ENCODE measurements at places on chromosomes 11 and 22. TPM values are rescaled to one million over a fixed set of nuclear protein-coding genes. Genes with fewer than 3 reads are reported as not detected.

- DNase-seq = no peak
Observed at GRCh38 chr11:35711173-35711910, 48.8 kb downstream of the TRIM44 start.

GRCh38 chr11:64608636-64609035 is 17.6 kb downstream of the SLC22A12 start:
- no peak for DNase-seq

DNA sequence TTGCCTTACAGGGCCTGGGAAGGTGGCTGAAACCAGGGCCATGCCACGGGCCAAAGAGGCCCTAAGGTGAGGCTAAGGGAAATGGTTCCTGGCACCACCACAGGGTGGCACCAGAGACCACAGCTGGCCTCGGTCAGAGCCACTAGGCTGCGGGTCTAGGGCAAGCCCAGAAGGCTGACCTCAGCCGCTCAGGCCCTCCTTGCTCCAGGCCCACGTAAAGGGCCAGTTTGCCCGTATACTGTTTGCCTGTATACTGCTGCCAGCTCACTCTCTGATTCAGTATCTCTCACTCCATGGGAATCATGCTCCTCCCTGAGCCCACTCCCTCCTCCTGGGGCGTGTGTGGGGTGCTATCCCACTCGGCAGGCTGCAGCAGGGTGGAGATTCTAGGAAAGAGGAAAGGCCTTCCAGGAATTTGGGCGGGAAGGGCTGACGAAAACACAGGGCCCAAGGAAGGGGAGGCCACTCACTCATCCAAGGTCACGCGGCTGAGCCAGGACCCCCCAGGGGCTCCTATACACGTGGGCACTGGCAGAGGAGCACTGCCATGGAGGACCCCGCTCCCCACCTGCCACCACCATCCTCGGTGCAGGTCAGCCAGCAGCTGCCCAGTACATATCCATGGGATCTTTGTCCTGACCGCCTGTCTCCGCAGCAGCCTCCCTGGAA is 62.4 kb downstream of the NECTIN1 start:
- DNase-seq = peak; percentile 73

FAM180B gene
- polyA plus RNA-seq = not detected

DNA sequence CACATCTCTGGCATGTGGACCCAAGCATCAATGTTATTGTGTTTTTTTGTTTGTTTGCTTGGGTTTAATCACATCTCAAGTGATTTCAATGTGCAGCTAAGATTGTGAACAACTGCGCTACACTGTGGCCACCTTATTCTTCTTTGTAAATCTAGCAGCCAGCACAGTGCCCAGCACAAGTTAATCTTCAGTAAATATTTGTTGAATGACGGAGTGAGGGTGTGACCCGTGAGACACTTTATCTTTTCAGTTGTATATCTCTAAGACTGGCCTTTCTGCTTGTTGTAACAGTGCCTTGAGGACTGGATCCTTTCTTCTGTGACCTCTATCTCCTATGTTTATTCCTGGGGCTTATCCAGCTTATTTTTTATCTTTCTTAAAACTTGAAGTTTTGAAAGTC is 21.4 kb upstream of the AMOTL1 start:
- DNase-seq = no peak

KRTAP5-9 gene
- polyA plus RNA-seq = not detected

DNA sequence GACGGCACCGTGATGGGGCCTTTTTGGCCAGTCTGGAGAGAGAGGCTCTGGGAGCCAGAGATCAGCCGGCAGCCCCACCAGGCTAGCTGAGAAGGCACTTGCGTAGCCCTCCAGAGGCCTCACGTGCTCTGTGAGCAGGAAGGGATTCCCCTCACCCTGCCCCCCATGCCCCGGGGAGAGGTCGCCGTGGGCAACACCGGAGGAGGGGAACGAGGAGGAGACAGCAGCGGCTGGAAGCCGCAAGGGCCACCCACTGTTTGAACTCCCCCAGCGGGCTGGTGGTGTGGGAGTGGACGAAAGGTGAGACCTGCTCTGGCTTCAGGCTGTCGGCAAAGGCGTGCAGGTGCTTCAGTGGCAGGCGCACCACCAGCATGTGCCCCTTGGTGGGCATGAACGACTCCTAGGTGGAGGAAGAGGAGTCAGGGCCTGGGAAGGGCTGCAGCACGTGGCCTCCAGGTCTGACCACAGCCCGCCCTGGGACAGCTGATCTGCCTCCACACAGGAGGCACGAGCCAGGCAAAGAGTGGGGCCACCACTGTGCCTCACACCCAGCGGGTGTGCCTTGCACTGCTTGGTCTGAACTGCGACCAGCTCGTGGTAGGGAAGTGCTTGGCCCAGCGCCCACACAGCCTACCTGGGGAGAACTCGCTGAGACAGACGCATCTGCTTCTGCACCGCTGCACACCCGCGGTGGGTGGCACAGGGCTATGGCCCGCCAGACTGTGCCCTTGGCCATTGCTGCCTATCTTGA is 99.9 kb downstream of the MED15 start:
- DNase-seq = no peak

DNA sequence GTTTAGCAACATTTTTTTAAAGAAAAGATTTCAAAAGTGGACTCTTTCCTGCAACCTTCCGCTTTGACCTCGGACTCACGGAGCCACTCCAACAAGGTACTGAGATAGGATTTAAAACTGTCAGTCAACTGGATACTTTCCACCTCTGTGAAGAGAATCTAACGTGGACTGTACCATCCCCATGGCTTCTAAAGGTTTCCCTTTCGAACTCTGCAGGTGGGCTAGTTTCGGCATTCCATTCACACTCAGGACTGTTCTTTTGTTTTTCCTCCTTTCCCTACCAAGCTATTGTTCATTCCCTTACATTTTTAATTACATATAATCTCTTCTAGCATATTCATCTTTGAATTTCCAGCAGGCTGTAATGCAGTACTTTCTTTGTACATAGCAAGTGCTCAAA is 88.5 kb upstream of the AKIP1 start:
- no peak for DNase-seq

VSIG2 gene
- polyA plus RNA-seq = 0.30 TPM

DNA sequence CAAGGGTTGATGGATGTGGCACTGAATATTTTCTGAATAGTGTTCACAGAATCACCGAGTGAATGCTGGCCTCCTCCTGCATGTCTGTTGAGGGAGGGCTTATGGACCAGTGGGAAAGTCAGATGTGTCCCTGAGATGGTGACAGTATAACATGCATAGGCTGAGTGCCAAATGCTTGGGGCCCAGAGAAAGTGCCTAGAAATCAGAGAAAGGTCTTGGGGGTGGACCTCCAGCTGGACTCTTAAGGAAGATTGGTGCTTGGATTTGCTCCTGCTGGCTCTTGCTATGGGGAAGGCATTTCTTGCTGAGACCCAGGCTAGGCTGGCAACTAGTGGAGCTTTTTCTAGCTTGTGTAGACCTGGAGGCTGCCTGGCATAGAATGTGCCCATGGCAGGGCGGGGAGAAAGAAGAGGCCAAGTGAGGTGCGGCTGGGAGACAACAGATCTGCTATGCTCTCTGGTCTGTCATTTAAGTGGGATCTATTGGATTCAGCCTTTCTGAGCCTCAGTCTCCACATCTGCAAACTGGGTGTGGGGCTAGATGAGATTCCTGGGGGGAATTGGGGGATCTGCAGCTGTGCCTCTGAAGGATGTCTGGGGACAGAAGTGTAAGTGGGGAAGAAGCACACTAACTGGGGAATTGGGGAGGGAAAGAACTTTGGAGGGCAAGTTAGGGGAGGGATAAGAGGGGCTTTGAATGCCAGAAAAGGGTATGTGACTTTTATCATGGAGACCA is 27.4 kb downstream of the ZNRF3 start:
- peak; percentile 28 for DNase-seq

All from ovary (tissue), 10 donors.